Fibroblast of pulmonary artery (primary cell): ENCODE measurements at places on chromosomes 13 and 19.
A peak's percentile ranks its signal among the peaks of the same experiment; 100 is the strongest.

DNA sequence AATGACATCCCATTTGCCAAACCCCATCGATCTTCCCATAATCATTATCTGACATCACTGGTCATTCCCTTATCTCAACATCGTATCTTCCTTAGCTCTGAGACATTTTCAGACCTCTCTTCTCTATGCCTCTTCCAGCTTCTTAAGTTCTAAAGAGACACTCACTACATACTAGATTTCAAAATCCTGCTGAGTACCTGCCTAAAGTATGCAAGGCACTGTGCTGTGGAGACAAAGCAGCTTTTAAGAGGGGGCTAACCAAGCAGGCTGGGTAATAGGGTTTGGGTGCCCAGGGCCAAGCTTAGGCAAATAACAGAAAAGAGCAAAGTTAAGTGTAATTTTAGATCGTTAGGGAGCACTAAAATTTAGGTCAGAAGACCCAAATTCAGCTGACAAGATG lies 3.4 kb upstream of the POMP start:
- peak; percentile 60 for DNase-seq

- no peak for DNase-seq
These were observed 186.8 kb upstream of the PRR20A start for GRCh38 chr13:56953965-56954364.

- DNase-seq, result peak; percentile 82
These were observed 1.6 kb downstream of the MEX3D start for GRCh38 chr19:1566392-1567115.

- no peak for DNase-seq
These were observed 44.3 kb upstream of the TEX29 start for GRCh38 chr13:111275995-111276618.

GRCh38 chr13:105918842-105919741 lies 616.4 kb downstream of the EFNB2 start:
- DNase-seq, result peak; percentile 63

- peak; percentile 71 for DNase-seq
These were observed 8.7 kb upstream of the CREB3L3 start for GRCh38 chr19:4144666-4145249.

GRCh38 chr13:98484289-98485219 lies 92.4 kb downstream of the STK24 start:
- DNase-seq, result peak; percentile 91

GRCh38 chr19:6108721-6109633 lies 1.3 kb downstream of the RFX2 start:
- peak; percentile 75 for DNase-seq

GRCh38 chr13:29886446-29886845 lies 36.0 kb upstream of the UBL3 start:
- DNase-seq, result no peak

DNA sequence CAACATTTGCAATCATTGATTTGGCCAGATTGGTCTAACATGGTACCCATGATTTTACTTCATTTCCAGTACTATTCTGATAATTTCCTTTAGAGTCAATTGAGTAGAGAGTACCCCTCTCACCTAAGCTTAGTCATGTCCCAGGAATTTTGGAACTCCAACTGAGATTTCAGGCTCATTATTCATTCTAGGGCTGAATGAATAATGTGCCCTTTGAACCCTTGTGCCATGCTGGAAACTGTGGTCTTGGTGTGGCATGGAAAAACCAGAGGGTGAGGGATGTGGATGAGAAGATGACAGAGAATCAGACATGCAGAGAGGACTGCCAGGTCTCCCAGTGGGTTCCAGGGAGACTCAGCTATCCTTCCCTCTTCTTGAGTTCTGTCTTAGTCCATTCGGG lies 30.2 kb downstream of the ITM2B start:
- no peak for DNase-seq

GRCh38 chr13:27797228-27797624 lies 4.9 kb downstream of the GSX1 start:
- DNase-seq, result peak; percentile 31

- no peak for DNase-seq
These were observed 75.0 kb downstream of the GPR12 start for GRCh38 chr13:26685606-26686005.

DNA sequence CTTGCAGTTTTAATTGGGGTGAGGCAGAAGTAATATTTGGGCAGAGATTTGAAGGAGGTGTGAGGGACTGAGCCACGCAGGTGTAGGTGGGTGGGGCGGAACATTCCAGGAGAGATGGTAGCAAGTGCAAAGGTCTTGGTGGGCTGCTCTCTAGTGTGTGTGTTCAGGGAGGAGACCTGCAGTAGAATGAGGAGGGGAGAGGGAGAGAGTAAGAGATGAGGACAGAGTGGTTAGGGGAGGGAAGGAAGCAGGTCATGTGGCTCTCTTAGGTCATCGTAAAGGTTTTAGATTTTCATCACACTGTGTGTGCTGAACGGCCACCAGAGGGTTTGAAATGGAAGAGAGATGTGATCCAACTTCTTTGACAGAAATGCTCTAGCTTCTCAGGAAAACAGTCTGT lies 33.5 kb downstream of the WASF3 start:
- no peak for DNase-seq

DNA sequence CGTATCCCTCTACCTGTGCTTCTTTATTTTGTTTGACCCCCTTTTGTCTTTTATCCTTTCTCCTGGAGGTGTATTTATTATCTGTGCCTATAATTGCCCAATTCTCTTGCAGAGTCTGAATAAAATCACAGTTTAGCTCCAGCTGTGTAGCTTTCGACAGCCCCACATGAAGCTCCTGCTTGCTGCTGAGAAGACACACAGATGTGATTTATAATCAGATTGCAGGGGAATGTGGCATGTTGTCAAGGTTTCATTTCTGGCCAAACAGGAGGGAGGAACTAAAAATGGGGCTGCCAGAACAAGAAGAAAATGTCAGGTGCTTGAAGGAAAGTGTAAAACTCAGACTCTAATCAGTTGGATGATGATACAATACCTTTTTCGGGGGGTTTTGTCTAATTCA lies 22.7 kb downstream of the CCNA1 start:
- DNase-seq, result no peak

DNA sequence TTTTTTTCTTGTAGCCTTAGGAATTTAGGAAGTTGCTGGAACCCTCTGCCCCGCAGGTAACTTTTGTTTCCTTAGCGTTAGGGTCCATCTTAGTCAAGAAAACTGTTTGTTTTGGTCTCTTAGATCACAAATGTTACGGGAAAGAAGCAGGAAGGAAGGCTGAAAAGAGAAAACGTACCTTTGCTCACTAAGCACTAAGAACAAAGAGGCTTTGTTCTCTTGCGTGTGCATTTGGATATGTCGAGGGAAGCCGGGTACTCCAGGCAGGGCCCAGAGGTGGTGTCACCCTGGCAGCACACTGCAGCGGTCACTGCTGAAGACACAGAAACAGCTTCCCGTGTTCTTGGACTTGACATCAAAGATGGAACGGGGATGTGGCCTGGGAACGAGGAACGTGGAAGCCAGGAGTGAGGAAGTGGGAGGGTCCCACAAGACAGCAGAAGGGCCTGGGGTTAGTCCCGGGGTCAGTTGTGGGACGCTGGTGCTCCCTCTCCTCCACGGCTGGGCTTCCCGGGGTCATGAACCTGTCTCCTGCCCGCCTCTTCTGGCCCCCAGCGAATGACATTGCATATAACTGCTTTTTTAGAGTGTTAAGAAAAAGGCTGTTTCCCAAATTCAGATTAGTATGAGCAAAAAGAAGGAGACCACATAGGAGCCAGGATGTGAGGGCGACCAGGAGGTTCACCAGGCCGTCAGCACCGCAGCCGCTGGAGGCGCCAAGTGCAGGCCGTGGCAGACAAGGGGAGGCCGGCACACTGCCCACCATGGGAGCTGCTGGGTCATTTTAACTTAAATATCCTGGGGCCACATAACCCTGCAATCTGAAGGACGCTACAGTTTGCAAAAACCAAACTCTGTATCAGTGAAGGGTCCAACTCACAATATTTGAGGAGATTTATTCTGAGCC lies 31.6 kb downstream of the ATP11A start:
- no peak for DNase-seq

- no peak for DNase-seq
These were observed 132.7 kb upstream of the SLITRK5 start for GRCh38 chr13:87538366-87539052.

DNA sequence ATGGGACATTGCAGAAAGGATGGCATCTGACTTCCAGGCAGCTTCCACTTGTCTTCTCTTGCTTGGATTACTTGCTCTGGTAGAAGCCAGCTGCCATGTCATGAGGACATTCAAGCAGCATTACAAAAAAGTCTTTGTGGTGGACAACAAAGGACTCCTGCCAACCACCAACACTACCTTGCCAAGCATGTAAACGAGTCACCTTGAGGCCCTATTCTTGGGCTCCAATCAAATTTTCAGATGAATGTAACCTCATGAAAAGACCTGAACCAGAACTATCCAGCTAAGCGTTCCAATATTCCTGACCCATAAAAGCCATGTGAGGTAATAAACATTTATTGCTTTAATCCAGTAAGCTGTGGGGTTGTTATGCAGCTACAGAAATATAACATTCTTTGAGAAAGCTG lies 12.5 kb downstream of the PROSER1 start:
- no peak for DNase-seq

DNA sequence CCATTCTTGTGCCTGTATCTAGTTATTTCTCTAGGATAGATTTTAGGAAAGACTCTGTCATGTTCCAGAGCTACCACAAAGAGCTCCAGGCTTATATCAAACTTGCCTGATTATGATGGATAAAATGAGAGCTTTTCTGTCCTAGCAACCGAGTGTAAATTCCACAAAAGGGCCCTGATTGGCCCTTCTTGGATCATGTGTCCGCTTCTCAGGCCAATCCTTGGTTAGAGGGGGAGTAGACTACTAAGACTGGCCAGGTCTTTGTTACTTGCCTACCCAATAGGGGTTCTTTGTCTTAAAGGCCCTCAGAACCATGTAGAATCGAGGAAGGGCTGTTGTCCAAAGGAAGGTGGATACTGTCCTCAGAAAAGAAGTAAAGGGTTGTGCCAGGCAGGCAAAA lies 2.4 kb downstream of the DHX34 start:
- DNase-seq, result peak; percentile 52

- no peak for DNase-seq
These were observed 563 bp downstream of the ZNF43 start for GRCh38 chr19:21835429-21835809.

- DNase-seq, result no peak
These were observed 40.6 kb upstream of the ZNF681 start for GRCh38 chr19:23799321-23799720.

GRCh38 chr19:3642987-3643673 lies 16.5 kb upstream of the CACTIN start:
- DNase-seq, result no peak

- no peak for DNase-seq
These were observed 49.4 kb downstream of the PEPD start for GRCh38 chr19:33472226-33472625.

GRCh38 chr19:48325265-48325910 lies at the start of gene EMP3:
Gene EMP3 (plus strand): TSS chr19:48325552. CDS start chr19:48326845, 1,293 bp downstream.
- peak; percentile 94 for DNase-seq

- DNase-seq, result no peak
These were observed 57.5 kb downstream of the ERICH4 start for GRCh38 chr19:41500443-41500842.

DNA sequence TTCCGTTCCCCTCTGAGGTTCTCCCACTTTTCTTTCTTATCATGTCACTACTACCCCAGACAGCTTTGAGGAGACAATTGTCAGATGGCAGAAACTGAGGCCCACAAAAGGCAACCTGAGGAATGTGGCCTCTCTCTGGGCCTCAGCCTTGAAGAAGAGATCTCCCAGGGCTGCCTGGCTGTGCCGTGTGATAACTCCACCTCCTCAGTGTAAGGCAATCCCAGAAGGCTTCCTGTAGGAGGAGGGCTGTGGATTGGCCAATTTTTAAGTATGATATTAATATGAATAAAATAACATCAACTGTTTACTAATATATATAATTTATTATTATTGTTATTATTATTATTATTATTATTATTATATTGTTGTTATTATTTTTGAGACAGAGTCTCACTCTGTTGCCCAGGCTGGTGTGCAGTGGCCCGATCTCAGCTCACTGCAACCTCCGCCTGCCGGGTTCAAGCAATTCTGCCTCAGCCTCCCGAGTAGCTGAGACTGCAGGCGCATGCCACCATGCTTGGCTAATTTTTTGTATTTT lies 4.5 kb upstream of the DUS3L start:
- DNase-seq, result no peak

DNA sequence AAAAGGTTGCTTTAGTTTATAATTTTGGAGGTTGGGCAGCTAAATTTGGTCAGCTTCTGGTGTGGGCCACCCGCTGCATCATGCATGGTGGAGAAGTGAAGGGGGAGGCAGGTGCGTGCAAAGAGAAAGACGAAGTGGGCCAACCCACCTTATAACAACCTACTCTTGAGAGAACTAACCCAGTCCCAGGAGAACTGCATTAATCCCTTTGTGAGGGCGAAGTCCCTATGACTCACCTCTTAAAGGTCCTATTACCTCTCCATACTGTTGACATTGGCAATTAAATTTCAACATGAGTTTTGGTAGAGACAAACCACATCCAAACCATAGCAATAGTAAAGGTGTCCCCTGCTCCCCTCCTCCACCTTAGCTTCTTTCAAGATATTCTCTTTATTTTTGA lies 7.7 kb upstream of the FGF9 start:
- no peak for DNase-seq

- no peak for DNase-seq
These were observed 124.9 kb upstream of the CSNK1A1L start for GRCh38 chr13:37230346-37230745.

- DNase-seq, result peak; percentile 37
These were observed 23.5 kb downstream of the ZNF180 start for GRCh38 chr19:44476559-44477408.

- DNase-seq, result peak; percentile 26
These were observed 588 bp downstream of the DNASE2 start for GRCh38 chr19:12880551-12881171.

DNA sequence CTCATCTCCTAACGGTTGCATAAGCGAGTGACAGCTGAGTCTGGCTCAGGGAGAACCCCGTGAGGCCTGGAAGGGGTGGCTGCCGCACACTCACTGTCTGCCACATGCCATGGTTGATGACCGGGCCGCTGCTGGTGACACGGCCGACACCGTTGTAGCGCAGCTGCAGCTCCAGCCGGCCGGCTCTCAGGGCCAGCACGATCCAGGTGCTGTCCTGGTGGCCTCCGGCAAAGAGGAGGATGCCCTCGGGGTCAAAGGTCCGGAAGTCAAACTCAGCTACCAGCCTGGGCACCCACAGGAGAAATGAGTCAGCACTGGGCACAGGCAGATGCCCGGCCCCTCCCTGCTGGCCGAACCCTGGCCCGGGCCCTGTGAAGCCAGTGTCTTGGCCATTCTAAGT lies 31.7 kb downstream of the GAS6 start:
- DNase-seq, result no peak

- DNase-seq, result no peak
These were observed 6.0 kb downstream of the TMEM255B start for GRCh38 chr13:113764793-113765563.
